ENCODE measurements at places on chromosomes 1 and 21.

DNA sequence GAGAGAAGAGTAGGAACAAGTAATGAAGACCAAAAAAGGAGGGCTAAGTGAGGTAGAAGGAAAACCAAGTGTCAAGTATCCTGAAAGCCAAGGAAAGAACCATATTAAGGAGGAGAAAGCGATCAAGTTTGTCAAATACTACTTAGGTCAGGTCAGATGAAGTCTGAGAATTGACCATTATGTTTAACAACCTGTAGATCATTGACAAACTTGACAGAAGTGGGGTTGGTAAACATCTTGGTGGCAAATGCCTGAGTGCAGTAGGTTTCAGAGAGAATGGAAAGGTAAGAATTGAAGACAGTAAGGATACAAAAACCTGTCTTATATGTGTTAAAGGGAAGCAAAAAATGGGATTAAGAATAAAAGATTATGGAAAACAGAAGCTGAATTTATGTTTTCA lies 3.7 kb upstream of the CHIA start:
- no peak for DNase-seq

DNA sequence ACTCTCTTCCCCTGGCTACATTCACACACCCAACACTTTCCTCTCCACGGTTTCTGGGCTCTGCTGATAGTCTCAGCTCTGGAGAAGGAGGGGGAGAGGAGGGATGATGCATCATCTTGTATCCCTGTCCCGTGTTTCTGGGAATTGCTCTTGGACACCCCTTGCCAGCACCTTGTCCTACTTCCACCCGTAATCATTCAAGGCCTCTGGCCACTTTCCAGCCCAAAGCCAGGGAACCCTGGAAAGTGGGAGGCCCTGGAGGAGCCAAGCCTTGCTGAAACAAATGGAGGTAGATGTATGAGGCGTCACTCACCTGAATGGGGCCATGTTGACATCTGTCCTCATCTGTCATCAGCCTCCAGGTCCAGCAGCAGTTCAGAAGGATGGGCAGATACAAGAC lies 4.4 kb downstream of the PLEKHO1 start:
- no peak for DNase-seq

GRCh38 chr21:38824124-38824822 lies 18.5 kb downstream of the ETS2 start:
- no peak for DNase-seq

- no peak for DNase-seq
These were observed 615.2 kb downstream of the PLA2G4A start for GRCh38 chr1:187443939-187444338.

- DNase-seq: no peak
These were observed 143.0 kb downstream of the ZNF281 start for GRCh38 chr1:200266871-200267270.

DNA sequence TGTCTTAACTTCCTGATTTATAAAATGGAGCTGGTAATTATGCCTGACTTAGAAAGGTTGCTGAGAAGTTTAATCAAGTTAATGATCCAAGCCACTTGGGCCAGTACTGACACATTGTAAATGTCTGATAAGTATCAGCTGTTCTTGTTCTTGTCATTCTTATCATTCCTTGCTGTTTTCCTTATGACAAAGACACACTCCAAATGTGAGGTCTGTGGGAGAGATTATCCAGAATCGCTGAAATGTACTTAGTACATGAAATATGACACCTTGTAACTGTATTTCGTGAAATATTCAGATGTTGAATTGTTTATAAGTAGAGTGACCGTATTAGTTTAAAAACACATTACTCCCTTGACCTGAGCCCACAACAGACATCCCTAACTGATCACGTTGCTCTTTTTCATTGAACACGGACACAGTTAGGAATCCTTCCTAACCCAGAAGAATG lies 6.1 kb downstream of the AADACL4 start:
- no peak for DNase-seq

GRCh38 chr21:46126309-46127238 lies 28.7 kb downstream of the COL6A2 start:
- no peak for DNase-seq

DNA sequence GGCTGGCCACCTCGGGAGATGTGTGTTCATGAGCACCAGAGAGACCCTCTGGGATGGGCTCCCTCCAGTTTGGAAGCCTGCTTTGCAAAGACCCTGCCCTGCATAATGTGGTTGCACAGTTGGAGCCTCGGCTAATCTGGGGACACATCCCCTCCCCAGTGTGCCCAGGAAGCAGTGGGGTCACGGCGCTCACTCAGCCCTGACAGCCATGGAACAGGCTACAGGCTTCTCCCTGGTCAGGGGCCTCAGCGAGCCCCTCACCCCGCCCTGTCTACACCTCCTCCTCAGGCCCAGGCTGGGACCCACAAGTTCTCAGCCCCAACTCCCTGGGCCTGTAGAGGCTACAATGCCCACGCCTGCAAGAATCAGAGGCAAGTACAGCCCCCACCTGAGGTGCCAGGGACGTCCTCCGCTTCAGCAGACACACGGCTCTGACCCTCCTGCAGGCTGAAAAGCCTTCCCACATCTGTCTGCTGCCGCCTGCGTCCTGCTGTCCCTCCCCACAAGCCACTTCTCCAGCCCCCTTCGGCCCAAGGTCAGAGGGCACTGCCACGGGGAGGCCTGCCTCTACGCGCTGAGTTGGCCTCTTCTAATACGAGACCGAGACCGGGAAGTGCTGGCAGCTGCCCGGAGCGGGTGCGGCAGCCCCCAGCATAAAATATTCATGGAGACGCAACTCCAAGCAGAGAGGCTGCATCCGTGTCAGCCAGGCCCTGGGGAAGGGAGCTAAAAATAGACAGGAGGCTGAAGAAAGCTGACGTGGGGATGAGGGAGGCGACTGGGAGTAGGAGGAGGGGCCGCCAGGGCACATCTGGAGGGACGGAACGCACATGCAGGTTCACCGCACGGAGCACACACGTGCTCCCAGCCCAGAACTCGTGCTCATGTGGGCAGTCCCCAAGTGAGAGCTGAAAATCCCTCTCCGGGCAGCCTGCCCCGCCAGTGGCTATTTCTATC lies 15.2 kb upstream of the GPR153 start:
- DNase-seq: no peak

DNA sequence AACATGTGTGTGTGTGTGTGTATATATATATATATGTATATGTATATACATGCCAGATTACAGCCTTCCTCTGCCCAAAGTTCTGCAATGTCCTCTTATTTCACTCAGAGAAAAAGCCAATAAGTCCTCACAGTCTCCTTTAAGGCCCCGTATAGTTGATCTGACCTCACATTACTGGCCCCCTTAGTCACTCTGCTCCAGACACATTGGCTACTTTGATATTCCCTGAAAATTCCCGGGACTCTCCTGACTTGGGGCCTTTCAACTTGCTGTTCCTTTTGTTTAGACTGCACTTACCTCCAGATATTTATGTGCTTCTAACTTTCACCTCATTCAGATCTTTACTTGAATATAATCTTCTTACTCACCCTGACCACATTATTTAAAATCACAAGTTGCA lies 4.2 kb upstream of the BSDC1 start:
- DNase-seq: no peak

DNA sequence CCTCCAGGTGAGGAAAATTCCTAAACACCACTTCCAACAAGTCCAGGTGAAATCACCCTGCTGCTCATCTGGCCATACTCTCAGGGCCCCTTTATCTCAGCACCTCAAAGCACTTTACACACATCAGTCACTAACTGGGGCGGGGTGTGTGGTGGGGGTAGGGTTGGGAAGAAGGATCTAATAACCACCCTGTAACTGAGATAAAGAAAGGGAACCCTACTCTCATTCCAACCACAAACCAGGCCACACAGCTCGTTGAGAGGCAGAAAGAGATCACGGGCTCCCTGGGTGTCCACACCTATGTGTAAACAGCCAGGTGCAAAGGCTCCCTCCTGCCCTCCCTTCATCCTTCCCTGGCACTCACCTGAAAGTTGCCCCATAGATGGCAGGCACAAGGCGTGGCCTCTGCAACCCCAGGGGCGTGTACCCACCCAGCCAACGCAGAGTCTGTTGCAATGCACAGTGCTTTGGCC lies 20.4 kb downstream of the GPR161 start:
- no peak for DNase-seq

DNA sequence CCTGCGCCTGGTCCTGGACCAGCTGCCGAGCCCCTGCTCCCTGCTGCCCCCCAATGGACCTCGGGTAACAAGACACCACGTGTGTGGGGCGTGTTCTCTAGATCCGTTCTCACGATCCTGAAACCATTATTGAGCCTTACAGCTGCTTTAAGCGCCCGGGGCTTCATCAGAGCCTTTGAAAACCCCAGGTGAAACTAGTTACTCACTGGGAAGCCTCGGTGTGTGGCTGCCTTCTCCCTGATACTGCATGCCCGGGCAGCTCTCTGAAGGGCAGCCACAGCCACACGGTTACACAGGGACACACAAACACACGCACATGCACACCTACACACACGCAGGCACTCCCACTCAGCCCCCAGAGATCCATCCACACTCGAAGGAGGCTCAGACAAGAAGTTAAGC lies 5.3 kb downstream of the HES2 start:
- peak; percentile 3 for DNase-seq

DNA sequence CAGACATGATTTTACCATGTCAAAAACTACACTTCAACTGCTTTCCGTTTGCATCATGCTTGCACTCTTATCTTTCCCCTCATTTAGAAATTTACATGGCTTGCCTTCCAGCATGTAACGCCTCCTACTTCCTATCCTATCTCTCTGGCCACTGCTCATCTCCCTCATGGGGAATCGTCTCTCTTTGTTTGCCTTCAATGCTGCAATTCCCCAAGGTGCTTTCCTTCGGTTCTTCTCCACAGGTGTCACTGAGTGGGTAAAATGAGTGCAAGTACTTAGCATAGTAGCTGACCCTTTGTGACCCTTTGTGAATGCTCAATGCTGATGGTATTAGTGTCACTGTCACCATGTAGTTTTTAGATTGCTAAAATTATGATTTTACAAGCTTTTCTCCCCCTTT lies 63.1 kb downstream of the APP start:
- no peak for DNase-seq

GRCh38 chr1:117068580-117068979 lies 8.5 kb downstream of the TTF2 start:
- DNase-seq: no peak

GRCh38 chr1:219805191-219805590 lies 123.2 kb downstream of the SLC30A10 start:
- DNase-seq: no peak

DNA sequence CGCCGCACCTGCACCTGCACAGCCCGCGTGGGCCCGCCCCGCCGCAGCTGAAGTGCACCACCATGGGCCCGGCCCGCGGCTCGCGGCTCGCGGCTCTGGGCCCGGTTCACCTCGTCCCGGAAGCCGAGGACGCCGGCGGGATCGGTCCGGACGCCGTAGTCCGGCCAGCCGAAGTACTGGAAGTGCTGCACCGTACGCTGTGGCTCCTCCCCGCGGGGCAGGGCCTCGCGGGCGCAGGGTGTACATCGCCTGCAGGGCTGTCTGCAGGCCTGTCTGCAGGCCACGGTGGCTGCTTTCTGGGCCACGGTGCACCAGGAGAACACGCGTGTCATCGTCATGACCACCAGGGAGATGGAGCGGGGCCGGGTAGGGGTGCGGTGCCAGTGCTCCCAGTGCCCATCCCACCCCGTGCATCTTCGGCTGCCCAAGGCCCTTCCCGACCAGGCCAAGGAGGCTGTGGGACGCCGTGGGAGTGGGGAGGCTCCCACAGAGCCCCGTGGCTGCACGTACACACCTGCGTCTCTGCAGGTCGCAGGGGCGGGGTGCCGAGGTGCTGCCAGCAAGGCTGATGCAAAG lies 6.7 kb downstream of the RNF223 start:
- no peak for DNase-seq

DNA sequence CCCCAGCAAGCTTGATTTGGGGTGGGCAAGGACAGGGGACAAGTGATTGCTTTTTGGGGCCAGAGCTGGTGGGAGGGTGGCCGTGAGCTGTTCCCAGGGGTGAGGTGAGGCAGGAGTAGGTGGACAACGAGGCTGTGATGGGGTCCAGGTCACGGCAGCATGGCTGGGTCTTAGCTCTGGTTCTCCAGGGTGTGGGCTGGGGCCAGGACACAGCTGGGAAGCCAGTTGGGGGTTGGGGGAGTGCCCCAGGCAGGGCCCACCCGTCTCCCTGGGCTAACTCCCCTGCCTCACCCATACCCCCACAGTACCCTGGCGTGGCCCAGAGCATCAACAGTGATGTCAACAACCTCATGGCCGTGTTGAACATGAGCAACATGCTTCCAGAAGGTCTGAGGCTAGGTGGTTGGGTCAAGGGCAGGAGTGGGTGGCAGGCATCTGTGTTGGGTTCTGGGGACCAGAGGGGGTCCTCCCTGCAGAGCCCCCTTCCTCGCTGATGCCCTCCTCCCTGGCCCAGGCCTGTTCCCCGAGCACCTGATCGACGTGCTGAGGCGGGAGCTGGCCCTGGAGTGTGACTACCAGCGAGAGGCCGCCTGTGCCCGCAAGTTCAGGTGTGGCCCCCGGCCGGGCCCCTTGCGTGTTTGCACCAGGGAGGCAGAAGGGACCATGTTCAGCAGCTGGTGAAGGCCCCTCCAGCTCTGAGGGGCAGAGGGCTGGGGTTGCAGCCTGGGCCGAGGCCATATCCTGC lies 43.3 kb downstream of the COQ8A start:
- no peak for DNase-seq

DNA sequence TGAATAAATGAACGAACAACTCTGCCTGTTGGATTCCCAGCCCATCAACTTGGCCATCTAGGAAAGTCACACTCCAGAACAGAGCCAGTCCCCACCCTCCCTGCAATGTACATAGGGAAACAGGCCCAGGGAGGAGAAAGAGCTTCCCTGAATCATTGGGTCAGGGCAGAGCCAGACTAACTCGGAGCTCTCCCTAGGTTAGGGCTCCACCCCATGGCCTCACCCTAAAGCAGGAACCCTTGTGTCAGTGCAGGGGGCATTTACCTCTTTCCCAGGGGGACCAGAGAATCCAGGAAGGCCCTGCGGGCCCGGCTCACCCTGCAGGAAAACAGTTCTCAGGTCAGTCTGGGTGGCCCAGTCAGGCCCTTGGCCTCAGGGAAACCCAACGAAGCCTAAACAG lies 11.6 kb downstream of the COL9A2 start:
- no peak for DNase-seq

DNA sequence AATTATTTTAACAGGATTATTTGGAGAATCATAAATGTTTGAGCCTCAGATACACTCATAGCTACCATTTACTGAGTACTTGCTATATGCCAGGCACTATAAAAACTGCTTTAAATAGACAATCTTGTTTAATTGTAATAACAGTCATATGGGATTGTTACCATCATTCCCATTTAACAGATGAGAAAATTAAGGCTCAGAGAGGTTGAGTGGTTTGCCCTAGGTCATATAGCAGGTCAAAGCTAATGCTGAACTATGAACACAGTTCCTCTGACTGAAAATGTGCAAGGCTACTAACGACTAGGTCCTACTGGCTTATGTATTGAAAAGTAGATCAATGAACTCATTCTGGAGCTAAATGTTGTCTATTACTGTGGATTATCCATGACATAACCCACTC lies 63.4 kb downstream of the DDR2 start:
- no peak for DNase-seq

GRCh38 chr21:36873513-36873912 lies 93.0 kb downstream of the HLCS start:
- no peak for DNase-seq

Measured in NCI-H1417 treated with DMSO at 0.1 percent for 48 hours (cell line).